ENCODE measurements at places on chromosomes 2 and 18. TPM values are rescaled to one million over a fixed set of nuclear protein-coding genes. Genes with fewer than 3 reads are reported as not detected.
A peak's percentile ranks its signal among the peaks of the same experiment; 100 is the strongest.

- no peaks in the 10 kb centered on the region for H3K36me3 ChIP-seq
- H3K4me3 ChIP-seq = no peak overlapping the region
- H3K4me1 ChIP-seq = peaks cover 20% of the 10 kb centered on the region
Observed at GRCh38 chr2:100009743-100010142, 132.6 kb downstream of the AFF3 start.

DNA sequence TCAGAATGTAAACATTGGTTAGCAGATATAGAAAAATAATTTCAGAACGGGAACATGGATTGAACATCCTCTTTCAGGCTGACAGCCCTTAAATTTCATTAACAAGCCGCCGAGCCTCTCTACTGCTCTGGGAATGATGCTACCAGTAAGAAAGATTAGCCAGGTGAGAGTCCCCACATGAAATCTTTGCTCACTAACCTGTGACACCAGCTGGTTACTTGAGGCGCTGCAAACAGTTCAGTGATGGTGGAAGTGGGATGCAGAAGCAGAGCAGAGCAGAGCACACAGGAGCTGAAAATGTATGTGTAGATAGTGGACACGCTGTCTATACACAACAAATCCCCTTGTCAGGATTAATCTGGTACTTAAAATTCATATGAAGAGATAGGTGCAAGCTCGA, 721.1 kb downstream of the DPP10 start:
- no peaks in the 10 kb centered on the region for H3K36me3 ChIP-seq
- no peak for DNase-seq
- H3K27me3 ChIP-seq = no peaks in the 10 kb centered on the region
- no peak overlapping the region for H3K27ac ChIP-seq

- no peaks in the 10 kb centered on the region for H3K36me3 ChIP-seq
- peaks cover 8% of the 10 kb centered on the region for H3K4me1 ChIP-seq
- peak; percentile 44 for DNase-seq
- H3K4me3 ChIP-seq = no peak overlapping the region
- no peaks in the 10 kb centered on the region for H3K27me3 ChIP-seq
- H3K27ac ChIP-seq = no peak overlapping the region
Observed at GRCh38 chr2:46230115-46230571, 67.1 kb upstream of the EPAS1 start.

The PTPRN gene
- not detected for total RNA-seq

All from MCF 10A (cell line).